ENCODE measurements at places on chromosomes 2 and 18.

GRCh38 chr2:42010743-42011298 is 37.0 kb upstream of the PKDCC start:
- DNase-seq, result no peak

DNA sequence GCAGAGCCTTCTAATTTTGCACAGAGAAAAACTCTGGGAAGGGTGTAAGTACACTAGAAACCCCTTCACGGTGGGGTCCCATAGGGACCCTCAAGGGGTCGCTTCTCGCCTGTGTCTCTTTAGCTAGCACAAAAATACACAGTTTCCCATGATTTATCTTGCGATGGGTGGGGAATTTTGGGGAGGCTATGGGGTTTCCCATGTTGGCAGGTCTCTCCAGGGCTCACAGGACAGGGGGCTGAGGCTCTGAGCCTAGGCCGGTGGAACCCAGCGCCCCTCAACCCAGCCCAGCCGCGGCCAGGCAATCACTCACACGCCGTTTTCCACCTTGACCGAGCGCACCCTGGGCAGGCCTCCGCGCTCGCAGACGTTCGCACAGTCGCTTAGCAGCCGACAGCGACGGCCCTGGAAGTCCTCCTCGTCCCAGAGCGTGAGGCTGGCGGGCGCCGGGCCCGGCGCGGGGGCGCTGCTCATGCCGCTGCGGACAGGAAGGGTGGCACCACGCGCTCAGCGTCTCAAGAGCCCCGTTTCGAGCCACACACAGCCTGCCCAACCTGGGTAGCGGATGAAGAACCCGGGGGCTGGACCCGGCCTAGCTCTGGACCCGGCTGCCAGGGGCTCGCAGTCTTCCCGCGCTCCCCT is 398 bp downstream of the CRYBA2 start:
- DNase-seq, result no peak

GRCh38 chr18:13638719-13639595 is 87.4 kb downstream of the FAM210A start:
- DNase-seq, result no peak

- no peak for DNase-seq
Measured at GRCh38 chr2:172986040-172986439, 89.6 kb upstream of the MAP3K20 start.

DNA sequence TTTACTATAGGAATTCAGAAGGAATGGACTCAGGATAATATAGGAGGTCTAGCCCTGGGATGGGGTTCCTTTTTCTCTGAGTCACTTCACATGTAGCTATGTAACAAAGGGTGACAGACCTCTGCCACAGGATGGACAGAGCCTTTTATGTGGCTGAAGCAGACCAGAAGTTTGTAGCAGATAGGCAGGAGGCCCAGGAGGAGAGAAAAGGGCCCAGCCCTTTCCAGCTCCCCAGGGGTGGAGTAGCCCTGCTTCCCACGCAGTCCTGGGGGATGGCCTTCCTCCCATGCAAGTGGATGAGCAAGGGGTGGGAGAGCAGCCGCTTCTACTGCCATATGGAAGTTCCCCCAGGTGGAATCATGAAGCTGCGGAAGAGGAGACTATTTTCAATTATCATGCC is 40.3 kb downstream of the ARMC9 start:
- no peak for DNase-seq

DNA sequence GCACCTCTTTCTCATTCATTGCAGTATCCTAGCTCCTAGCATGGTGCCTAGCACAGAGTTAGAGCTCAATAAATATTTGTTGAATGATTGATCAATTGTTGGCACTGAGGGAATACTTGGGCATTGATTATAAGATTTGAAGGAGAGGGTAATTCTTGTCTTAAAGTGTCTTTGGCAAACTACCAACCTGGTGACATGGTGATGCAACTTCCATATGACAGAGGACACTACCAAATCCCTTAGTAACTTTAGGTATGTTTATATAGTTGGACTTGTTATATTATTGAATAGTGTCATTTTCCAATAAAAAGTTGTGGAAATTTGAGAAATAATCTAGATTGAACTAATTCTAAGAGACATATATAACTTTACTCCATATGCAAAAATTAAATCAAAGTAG is 58.6 kb upstream of the CHMP1B start:
- no peak for DNase-seq

DNA sequence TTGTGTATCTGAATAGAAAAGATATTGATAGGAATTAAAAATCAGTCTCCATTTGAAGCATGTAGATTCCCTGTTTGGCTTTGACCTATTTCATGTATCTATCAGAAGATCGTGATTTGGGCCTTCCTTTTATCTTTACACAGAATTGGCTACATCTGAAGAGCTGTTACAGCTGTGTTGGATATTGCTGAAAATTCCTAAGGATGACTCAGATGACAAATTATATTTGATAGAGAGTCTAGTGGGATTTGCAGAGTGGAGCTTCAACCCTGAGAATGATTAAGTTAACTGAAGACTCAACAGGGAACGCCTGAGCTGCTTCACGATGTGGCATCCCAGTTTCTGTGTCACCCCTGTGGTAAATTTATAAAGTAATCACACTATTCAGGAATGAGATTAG is 4.9 kb upstream of the COL3A1 start:
- DNase-seq, result no peak

DNA sequence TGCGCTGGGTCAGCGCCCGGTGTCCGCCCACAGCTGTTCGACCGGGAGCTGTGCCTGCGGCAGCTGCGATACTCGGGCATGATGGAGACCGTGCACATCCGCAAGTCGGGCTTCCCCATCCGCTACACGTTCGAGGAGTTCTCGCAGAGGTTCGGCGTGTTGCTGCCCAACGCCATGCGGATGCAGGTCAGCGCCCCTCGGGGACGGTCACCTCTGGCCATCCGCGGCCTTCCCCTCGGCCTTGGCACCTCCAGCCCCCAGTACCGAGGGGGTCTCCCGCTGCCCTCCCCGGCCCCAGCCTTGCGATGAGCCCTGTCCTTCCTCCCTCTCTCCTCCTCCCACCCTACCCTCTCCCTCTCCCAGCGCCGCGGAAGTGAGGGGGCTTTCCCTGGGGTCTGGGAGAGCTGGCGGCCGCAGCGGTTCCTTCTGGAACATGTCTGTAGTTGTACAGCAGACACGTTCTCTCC is 53.2 kb upstream of the GPR17 start:
- no peak for DNase-seq

GRCh38 chr2:48586433-48586832 is 31.2 kb upstream of the GTF2A1L start:
- DNase-seq, result no peak

- no peak for DNase-seq
Measured at GRCh38 chr2:47485751-47486300, 82.9 kb downstream of the MSH2 start.

- no peak for DNase-seq
Measured at GRCh38 chr2:221816566-221816965, 244.5 kb upstream of the EPHA4 start.

GRCh38 chr2:32946314-32947075 is at the start of gene LTBP1:
LTBP1 (plus strand) TSS chr2:32946953; CDS start chr2:32947325, 372 bp downstream.
- DNase-seq, result peak; percentile 23

GRCh38 chr2:195672674-195673073 is 15.6 kb downstream of the SLC39A10 start:
- no peak for DNase-seq

GRCh38 chr2:109098251-109098920 is 30.6 kb upstream of the SH3RF3 start:
- no peak for DNase-seq

DNA sequence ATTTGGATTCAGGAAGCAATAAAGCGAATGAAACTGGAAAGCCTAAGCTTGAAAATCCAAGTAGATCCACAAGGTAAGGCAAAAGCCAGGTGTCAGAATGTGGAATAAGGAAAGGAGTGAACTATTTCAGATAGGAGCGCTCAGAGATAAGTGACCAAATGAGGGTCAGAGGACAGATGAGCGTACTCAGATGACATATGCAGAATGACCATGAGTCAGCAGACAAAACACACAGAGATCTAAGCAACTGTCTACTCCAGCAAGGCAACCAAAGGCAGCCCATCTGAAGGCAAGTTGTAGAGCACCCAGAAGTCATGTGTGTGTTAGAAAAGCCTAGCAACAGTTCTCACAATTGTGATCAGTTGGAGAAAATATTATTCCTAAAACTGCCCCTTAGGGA is 548.4 kb upstream of the FSHR start:
- DNase-seq, result no peak

DNA sequence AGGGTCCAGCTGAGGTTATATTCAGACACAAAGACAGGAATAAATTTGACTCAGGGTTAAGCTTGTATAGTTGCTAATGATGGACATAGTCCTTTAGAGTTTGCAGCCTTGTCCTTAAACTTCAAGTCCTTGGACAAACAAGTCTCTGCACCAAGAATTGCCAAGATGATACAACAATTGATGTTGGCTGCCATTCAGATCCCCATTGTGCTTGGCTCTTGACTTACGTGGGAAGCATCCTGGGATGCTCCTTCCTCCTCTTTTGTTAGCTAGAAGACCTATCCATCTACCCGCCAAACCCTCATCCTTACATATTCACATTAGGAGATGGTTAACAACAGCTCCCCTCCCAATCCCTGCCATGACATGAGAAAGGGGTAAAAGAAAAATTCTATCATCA is 115.6 kb downstream of the RDH14 start:
- no peak for DNase-seq

- DNase-seq, result no peak
Measured at GRCh38 chr2:8249141-8249540, 432.7 kb upstream of the ID2 start.

GRCh38 chr2:193837111-193837738 is 1642.5 kb upstream of the TMEFF2 start:
- DNase-seq, result no peak

- DNase-seq, result no peak
Measured at GRCh38 chr2:74756356-74756890, 77.5 kb upstream of the HK2 start.

GRCh38 chr18:78878335-78878734 is 101.3 kb upstream of the SALL3 start:
- no peak for DNase-seq

GRCh38 chr18:52903857-52904256 is 563.9 kb downstream of the DCC start:
- DNase-seq, result no peak

DNA sequence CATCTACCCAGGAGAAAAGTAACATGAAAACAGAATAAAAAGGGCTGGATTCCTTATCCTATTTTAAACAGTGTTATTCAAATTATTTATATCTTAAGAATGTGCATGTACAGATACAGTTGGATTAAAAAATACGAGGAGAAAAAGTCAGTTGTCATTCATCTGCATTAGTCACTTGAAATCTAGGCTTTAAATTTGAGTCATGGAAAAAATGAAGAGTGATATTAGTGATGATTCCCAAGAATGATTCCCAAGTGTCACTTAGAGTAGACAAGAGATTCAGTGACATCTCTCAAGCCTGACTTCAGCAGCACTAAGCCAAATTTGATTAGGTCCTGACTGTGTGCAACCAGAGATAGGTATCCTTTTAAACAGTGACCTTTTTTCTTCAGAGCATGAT is 394.2 kb downstream of the IRS1 start:
- DNase-seq, result no peak

DNA sequence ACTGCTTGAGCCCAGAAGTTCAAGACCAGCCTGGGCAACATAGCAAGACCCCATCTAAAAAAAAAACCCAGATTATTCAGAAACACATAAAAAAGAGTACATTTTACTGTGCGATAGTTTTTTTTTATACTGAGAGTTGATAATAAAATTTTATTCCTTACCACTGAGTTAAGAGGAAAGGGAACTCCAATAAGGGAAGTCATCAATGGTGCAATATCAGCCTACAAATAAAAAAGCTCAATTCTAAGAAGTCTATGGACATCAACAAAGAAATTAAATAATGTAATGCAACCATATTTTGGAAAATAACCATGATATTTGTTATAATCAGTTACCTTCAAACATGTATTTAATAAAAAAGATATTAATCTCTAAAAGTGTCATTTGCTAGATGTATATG is 46.6 kb downstream of the PIGN start:
- no peak for DNase-seq

DNA sequence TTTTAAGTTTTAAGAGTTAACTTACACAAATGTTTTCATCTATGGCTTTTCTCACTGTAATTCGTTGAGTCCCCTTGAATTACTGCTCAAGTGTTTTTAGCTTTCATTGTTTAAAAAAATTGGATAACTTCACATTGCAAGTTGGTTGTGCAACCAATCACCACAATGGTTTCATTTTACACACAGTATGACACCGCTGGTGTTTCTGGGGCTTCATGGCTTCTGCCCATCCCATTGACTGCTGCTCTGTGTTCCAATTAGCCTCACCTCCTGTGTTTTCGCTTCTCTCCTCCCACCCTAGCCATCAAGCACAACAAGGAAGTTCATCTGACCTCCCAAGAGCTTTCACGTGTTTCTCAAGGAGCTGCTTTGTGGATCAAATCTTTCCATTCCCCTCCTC is 199.1 kb upstream of the CHAC2 start:
- DNase-seq, result no peak

GRCh38 chr18:54717673-54718407 is 110.4 kb upstream of the RAB27B start:
- DNase-seq, result no peak

GRCh38 chr18:33844232-33844631 is 266.2 kb downstream of the ASXL3 start:
- DNase-seq, result no peak

GRCh38 chr2:134327367-134327766 is 73.5 kb downstream of the MGAT5 start:
- no peak for DNase-seq

DNA sequence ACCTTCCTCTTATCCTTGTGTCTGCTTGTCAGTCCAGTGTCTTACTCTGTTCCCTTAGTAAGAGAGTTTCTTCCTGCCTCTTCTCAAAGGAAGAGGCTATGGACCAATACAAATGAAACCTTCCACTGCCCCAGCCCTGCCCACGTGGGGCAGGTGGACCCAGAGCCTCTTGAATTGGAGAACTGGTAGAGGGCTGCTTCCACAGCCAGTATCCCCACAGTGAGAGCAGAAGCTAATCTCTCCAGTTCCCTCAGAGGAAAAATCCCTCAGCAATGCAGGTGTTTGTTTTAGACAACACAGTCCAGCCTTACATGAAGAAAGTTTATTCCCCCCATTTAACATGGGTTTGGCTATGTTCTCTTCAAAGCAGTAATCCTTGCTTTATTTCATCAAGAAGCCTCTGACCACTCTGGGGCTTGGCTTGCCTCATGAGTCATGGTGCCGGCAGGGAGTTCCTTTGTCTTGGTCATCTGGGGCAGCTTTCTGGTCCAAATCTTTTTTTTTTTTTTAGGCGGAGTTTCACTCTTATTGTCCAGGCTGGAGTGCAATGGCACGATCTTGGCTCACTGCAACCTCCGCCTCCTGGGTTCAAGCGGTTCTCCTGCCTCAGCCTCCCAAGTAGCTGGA is 6.5 kb upstream of the CYBRD1 start:
- no peak for DNase-seq

- no peak for DNase-seq
Measured at GRCh38 chr18:6495536-6495935, 80.8 kb upstream of the L3MBTL4 start.

DNA sequence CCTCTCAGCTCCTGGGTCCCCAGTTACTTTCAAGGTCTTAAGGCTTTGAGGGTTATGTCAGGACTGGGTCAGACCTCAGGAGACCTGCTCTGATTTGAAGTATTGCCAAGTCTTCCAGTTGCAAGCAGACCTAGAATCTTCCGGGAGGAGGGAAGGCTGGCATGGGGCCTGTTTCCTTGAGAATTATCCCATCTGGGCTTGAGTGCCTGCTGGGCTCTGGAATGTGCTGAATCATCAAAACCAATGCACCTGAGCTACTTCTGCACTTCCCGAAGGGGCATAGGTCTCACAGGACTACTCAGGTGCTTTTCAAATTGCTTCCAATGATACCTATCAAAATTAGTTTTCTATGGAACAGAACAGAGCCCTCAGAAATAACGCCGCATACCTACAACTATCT is 327.3 kb downstream of the XIRP2 start:
- no peak for DNase-seq

GRCh38 chr2:110770959-110771431 is 38.6 kb downstream of the ACOXL start:
- DNase-seq, result no peak
